ENCODE measurements at places on chromosomes 2 and 18.
A peak's percentile ranks its signal among the peaks of the same experiment; 100 is the strongest.

GRCh38 chr2:201808027-201808426 is 1.7 kb downstream of the CDK15 start:
- DNase-seq: no peak

DNA sequence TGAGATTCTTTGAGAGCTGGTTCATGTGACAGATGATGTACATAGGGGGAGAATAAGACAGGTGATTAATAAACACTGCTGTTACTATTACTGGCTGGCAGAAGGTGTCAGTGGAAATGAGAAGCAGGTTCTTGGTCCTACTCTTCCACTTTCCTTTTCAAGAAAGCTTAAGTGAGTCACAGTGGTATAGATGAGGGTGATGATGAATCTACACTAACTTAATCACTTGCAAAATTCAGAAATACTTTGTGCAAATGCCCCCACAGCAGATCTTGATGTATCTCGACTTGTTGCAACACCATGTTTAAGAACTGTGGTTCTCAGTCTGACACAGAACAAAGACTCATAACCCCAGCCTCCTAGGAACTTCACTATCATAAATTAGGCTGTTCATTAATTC is 35.9 kb upstream of the MGAT5 start:
- peak; percentile 72 for DNase-seq

GRCh38 chr2:3529316-3530025 is 10.1 kb upstream of the ADI1 start:
- DNase-seq: no peak

DNA sequence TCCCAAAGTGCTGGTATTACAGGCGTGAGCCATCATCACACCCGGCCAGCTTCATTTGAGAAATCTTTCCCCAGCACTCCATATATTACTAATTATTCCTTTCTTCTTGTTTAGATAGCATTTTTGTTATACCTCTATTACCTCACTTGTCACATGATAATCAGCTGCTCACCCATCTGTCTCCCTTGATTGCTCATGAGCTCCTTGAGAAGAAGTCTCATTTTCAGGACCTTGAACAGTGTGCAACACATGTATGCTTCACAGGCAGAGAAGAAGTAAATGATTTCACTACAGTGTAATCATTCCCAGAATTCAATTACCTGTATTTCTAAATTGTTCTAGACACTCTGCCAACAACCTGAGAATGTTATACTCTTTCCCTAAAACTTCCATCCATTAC is 6.2 kb downstream of the PAIP2B start:
- peak; percentile 7 for DNase-seq

GRCh38 chr2:74944987-74945787 is 13.3 kb upstream of the POLE4 start:
- peak; percentile 30 for DNase-seq

DNA sequence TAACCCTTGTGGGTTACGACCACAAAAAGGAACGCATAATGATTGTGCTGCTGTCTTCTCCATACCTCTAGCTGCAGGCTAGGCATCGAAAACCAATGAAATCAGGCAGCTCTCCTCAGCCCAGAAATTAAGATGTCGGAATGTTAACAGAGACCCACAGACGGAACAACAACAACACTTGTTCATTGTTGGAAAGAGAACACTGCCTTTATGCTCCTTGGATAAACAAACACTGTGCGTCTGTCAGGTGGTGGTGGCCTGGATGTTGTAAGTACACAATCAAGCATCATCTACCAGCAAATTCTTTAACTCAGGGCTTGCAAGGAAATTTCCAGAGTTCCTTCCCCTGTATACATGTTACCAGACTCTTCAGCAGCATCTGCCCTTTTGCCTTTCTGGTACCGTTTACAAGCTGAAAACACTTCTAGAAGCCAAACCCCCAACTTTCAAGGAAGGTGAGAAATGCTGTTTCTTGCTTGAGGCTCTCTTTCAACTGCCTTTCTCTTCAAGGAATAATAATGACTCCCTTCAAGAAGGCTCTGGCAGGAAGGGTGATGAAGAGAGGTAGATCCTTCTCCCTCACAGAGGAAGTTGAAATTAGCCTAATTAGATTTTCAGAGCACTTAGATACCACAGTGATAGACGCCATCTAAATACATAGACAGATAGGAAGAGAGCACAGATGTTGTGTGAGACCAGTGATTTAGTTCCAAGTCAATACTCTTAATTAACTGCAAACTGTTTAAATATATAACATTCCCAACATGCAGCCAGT is 332.7 kb downstream of the ZNF521 start:
- no peak for DNase-seq

- DNase-seq: no peak
Observed at GRCh38 chr18:7202169-7202568, 28.7 kb upstream of the LRRC30 start.

GRCh38 chr2:12087671-12088380 is 341.4 kb downstream of the LPIN1 start:
- DNase-seq: no peak

GRCh38 chr18:5912566-5912965 is 17.2 kb upstream of the TMEM200C start:
- peak; percentile 37 for DNase-seq

DNA sequence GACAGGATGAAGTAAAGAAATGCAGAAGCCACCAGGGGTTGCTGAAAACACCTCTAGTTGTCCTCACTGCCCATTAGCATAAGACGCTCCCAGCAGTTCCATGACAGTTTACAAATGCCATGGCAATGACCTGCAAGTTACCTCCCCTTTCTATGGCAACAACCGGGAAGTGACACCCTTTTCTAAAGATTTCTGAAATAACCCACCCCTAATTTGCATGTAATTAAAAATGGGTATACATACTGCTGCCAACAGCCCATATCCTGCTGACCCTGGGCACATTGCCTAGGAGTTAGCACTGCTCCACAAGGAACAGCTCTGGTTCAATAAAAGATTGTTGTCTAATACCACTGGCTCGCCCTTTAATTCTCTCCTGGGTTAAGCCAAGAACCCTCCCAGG is 178.3 kb upstream of the LRATD1 start:
- DNase-seq: no peak

DNA sequence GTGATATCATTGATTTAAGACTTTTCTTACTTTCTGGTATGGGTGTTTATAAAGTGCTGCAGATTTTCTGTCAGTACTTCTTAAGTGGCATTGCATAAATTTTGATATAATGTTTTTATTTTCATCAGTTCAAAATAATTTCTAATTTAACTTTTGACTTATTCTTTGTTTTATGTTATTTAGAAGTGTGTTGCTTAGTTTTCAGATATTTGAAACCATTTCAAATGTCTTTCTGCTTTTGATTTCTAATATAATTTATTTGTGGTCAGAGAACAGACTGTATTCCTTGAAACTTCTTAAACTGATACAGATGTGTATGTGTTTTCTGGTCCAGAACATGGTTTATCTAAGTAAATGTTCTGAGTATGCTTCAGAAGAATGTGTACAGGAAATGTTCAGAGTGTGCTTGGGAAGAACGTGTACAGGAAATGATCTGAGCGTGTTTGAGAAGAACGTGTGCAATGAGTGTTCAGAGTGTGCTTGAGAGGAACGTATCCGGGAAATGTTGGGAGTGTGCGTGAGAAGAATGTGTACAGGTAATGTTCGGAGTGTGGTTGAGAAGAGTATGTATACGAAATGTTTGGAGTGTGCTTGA is 265.7 kb upstream of the HS6ST1 start:
- DNase-seq: no peak

- no peak for DNase-seq
Observed at GRCh38 chr2:27946530-27947060, 56.1 kb downstream of the BABAM2 start.

DNA sequence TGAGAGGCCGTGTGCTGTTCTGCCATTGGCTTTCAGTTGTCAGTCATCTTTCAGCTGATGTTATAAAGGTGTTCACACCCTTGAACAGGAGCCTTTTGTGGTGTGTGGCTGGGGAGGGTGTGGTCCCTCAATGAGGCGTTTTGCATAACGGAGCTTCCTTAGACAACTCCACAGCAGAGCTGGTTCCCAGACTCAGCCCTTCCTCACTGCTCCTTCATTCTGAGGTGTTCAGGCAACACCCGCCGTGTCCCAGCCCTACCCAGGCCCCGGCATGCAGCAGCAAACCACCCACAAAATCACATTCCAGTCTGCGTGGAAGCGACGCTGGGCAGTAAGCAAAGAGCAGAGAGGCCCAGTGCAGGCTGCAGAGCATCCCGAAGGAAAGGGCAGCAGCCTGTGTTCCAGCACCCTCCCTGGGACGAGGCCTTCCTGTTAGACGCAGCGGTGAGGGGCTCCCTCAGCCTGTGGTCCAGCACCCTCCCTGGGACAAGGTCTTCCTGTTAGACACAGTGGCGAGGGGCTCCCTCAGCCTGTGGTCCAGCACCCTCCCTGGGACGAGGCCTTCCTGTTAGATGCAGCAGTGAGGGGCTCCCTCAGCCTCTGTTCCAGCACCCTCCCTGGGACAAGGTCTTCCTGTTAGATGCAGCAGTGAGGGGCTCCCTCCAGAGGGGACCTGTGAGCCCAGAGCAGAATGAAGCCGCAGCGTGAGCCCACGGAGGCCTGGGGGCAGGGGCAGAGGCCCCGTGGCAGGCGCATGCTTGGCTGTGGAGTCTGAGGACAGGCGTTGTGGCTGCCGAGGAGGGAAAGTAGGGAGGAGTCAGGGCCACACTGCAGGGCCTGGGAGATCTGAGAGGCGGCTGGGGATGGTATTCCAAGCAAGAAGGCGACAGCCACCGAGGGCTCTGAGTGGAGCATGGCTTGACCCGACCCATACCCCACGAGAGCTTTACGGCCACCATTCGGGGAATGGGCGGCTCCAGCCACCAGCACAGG is 201.8 kb upstream of the HDAC4 start:
- DNase-seq: no peak

DNA sequence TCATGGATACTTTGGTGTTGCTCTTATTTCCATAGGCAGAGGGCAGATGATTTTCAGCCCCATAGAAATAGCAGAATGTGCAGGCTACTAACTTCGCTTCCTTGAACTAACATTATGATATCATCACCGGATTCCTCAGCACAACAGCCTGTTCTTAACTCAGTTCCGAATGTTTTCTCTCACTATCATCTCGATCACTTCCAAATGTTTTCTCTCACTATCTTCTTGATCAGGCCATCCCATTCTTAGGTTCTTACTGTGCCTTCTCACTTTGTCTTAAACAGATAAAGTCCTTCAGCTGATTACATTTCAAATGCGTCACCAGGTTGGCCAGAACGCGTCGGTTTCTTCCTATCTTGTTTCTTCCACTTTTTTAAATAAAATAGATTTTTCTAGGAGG is 11.4 kb upstream of the MBD2 start:
- DNase-seq: no peak

- DNase-seq: peak; percentile 3
Observed at GRCh38 chr18:73980289-73980979, 167.2 kb downstream of the FBXO15 start.

DNA sequence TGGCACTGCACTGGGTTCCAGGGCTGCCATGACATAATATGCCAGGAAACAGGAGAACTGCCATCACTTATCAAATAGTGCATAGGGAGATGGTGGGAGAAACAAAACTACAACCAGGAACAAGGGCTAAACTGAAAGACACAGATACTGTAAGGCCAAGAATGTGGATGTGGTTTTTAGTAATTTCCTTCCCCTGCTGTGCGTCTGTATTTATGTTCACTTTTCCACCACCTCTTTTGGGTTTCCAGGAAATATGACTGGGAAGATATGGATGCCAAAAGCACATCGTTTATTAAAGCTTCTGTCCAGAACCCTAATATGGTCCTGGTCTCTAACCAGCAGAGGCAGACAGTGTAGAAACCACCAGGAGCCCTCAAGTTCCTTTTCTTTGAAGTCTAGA is 759.7 kb upstream of the FANCL start:
- no peak for DNase-seq

DNA sequence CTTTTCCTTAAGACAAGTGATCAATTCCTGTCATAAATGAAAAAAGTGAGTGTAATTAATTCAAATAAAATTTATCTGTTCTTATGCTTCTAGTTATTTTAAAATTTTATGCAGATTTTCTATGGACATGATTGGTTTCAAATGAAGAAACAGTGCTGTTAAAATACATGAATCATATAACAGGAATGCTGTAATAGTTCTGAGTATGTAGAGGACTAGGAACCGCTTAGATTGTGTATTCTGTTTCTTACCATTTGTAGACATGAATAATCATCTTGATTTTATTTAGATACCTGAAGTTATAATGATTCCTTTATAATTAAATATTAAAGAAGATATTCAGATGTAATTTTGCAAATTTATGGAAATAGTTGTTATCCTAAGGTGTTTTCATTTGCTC is 3.5 kb downstream of the ACTR2 start:
- DNase-seq: no peak

GRCh38 chr18:35463827-35464226 is 33.9 kb downstream of the INO80C start:
- DNase-seq: no peak

- DNase-seq: no peak
Observed at GRCh38 chr2:122960759-122961641, 1064.1 kb upstream of the CNTNAP5 start.

DNA sequence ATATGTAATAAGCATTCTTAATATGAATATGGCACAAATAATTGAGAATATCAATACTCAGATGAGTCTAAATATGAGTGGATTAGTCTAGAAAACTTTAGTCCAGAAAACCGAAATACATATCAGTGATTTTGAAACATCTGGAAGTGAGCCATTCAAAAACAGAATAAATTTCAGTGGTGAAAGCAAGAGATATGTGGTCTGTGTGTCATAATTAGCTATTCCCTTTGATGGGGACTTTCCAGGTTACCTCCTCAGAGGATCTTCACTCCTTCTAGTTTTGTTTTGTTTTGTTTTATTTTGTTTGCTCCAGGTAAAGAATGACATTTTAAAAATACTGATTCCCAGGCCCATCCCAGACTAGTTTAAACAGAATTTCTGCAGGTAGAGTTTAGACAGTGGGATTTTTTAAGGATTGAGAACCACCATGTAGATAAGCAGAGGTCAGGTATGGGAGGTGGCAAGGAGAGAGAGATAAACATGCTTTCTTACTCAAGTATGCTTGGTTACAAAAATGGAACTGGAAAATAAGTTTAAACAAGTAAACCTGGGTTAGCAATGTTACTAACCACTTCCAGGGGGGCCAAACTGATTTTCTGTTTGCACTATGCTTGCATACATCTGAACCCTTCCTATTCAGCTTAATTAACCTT is 70.7 kb downstream of the NABP1 start:
- no peak for DNase-seq

DNA sequence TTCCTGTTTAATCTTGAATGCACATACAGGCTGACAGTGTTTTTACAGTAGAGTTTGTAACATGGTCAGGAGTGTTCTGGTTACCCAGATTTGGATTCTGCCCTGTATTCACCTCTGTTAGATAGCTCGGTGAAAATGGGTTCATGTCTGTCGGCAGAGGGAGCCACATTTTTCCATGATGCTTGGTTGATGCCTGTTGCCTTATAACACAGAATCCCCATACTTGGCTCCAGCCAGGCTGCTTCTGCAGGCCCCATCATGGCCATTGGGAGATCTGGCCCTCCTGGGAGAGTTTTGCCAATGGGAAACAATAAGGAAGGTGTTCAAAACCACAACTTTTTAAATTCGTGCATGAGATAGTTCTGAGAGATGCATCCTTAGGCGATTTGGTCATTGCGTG is 78.1 kb downstream of the WDSUB1 start:
- no peak for DNase-seq

- peak; percentile 39 for DNase-seq
Observed at GRCh38 chr2:190979906-190980629, 33.9 kb downstream of the STAT1 start.

Data from suppressor macrophage (primary cell).